ENCODE measurements at places on chromosomes 6 and 20.
A peak's percentile ranks its signal among the peaks of the same experiment; 100 is the strongest.

- DNase-seq: no peak
These were observed 623.9 kb downstream of the KIF16B start for GRCh38 chr20:15949391-15949790.

DNA sequence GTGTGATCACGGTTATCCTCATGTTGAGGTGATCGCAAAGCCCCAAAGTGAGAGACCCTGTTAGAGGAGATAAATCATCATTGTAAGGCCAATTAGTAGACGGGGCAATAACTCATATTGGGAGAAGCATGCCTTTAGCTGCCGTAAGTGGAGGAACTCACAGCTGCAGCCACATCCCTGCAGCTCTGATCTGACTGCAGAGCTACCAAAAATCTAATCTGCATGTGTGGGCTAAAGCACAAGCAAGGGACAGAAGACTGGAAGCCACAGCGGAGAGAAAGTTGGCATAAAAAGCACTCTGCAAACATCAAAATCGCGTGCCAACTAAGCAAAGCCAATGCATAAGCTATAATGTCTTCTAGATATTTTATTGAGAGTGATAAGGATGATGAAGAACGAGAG is 79.8 kb downstream of the TBC1D7 start:
- DNase-seq: no peak

DNA sequence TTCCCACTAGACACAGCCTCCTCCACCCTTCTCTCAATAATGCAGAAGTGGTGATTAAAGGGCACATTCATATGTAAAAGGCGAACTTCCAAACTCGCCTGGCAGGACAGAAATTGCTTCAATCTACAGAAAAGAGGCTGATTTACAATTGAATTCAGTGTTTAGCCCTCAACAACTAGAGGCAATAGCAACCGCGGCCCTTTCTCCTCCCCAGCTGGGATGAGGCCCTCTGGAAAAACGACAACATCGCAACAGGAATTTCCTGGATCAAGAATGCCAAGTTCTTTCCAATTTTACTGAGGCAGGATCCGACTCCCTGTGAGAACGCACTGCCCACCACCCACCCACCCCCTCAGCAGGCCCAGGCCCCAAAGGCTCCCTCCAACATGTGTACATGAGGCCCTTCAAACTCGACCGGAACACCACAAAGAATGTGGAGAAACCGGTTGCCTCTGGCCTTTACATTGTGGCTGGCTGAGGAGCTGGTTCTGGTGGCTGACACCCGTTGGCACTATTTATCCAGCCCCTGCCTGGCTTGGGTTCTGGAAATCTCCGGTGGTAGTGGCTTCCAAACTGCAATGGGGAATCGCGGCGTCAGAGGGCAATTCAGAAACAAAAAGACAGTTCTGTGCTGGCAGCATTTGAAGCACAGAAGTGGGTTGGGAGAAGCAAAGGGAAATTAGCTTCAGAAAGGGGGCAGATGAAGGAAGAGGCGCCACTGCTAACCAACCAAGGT is 36.8 kb downstream of the ZMYND8 start:
- DNase-seq: peak; percentile 67

DNA sequence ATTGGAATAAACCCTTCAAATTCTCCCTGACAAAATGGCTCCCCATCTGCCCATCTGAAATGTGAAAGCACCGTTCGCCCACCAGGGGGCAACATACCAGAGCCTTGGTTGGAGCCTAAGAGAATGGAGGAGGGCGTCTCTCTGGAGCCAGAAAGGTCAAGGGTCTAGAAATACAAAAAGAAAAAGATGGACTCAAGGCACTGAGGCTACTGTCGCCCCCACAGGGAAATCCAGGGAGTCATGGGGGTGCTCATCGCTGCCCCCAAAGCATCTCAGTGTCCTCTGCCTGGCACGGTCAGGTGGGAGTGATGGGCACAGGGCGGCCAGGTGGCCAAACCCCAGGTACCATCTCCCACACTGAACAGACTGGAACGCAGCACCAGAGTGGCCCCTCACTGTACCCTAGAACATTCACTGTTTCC is 136.3 kb downstream of the ZMYND8 start:
- DNase-seq: peak; percentile 4

DNA sequence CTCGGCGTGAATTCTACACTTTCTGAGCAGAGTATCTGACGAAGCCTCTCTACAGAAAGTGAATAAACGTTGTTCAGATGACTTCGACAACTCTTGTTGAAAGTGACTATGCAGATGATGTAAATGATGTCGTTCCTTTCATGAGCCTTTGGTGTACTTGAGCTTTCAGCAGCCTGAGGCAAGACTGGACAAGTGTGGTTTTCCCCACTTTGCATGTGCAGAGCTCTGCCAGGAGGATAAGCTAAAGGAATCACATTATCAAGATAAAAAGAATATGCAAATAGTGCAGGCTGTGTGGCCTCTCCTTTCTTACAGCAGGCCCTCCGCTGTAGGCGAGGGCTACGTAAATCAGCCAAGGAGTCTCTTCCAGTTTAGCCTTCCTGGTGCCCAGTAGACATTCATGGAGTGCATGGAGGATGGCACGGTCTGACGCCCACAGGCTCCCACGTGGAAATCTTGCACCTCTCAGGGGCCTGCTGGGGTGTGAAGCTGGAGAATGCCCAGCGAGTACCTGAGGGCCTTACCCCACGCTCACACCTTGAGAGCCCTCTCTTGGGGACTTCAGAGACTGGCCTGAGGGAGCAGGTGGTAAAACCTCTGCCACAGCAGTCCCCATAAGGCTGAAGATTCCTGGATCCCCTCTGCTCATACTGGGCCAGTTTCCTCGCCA is 54.9 kb downstream of the RPP40 start:
- no peak for DNase-seq

DNA sequence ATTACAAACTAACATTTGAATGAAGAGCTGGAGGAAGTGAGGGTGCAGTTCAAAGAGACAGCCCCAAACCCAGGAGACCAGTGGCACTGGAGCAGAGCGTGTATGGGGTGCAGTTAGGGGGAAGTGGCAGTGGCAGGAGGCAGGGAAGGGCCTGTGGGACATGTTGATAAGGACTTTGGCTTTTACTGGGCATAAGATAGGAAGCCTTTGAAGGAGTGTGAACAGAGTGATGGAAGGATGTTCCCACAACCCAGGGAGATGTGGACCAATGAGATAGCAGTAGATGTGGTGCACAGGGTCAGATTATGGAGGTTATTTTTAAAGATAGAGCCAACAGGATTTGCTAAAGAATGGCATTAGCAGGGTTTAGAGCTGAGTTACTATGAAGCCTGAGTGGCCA is 56.4 kb downstream of the AIG1 start:
- no peak for DNase-seq

GRCh38 chr6:114249522-114249921 is 93.3 kb downstream of the HS3ST5 start:
- DNase-seq: no peak

DNA sequence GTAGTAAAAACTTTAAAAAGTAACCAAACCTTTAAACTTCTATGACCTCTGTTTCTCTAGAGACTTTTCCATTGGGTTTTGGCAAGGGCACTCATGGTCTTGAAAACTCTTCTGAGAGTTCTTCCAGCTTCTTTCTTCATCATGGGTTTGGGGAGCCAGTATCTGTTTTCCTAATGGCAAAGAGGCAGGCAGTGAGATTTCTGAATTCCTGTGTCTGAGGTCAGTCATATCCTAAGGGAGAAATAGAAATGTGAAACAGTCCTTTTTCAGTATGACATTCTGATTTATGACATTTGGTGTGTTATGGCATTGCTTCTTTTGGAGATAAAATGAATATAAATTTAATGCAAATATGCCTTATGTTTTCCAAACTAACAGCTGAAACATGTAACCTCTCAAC is 518.5 kb upstream of the MARCKS start:
- no peak for DNase-seq

GRCh38 chr6:73734832-73735453 is 38.9 kb downstream of the CD109 start:
- no peak for DNase-seq

DNA sequence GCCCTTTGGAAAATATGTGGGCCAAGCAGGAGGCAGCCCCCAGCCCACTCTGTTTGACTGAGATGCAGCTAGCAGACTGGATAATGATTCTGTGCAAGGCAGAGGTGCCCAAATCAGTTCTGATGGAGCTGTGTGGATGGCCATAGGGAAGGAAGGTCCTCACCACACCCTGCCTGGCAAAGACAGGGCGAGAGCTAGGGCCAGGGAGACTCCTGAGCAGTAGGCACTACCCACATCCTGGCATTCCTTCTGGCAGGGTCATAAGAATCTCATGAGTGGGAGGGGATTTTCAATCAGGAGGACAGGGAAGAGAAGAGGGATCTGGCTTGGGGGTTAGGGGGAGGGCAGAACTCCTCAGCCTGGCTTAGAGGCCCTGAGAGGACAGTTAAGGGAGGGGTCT is 18.6 kb upstream of the TREM2 start:
- no peak for DNase-seq

DNA sequence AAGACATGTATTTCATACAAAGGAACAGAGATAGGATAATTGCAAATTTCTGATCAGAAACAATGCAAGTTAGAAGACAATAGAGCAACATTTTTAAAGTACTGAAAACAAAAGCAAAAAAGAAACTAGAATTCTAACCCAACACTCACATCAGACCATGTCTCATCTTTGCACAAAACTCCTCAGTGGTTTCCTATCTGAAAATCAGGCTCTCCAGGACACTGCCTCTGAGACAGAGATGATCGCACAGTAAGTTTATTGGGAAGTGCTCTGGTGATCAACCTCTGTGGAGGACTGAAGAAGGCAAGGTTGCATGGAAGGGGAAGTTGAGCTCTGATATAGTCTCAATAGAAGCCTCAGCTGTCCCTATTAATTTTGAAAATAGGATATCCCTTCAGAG is 2.3 kb upstream of the TTBK1 start:
- no peak for DNase-seq

DNA sequence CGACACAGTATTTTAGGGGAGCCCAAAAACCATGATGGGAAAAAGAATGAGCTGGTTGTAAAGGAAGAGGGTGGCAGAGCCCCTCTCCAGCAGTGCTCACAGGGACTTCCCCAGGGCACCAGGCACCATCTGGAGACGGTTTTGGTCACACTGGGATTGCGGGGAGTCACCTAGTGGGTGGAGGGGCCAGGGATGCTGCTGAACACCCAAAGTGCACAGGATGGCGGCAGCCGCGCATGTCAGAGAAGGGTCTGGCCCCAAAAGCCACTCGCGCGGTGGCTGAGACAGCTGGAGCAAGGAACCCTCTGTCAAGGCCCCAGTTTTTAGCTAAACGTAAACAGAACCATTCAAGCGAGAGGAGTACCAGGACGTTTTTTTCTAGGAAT is 10.8 kb downstream of the CTSZ start:
- DNase-seq: no peak

DNA sequence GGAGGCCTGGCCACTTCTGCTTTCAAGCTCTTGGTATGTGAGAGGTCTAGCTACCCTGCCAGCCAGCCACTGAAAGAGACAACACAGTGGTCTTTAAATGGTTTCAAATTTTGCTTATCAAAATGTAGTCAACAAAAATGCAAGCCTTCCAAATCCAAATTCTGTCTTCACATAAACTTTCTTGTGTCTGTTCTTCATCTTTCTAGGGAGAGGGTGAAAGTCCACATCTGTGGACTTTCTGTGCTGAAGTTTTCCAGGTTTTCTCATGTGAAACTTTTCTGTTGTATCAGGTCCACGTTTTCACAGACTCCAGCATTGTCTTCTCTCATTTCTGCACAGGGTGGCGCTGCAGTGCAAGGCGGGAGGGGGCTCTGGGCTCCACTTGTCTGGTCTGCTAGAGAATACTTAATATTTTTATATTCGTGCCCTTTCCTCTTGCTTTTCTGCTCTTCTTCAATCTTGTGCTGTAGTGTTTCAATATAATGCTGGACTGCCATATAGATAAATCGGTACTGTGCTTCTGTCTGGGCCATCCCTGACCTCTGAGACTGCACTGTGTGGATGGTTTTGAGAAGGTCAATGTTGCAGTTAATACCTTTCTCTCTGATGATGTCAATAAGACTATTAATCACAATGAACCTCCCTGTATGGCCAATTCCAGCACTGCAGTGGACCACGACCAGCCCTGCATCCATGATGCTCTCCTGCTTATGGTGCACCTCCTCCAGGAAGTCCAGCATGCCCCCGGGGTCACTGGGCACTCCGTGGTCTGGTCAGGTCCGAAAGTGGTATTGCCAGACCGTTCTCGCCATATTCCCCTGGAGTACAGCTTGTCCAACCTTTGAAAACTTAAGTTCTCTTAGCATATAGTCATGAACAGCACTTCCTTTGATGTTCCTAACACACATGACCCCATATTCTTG is 161.6 kb upstream of the TNFAIP3 start:
- DNase-seq: no peak

GRCh38 chr20:25013478-25014380 is 21.2 kb upstream of the APMAP start:
- DNase-seq: no peak

DNA sequence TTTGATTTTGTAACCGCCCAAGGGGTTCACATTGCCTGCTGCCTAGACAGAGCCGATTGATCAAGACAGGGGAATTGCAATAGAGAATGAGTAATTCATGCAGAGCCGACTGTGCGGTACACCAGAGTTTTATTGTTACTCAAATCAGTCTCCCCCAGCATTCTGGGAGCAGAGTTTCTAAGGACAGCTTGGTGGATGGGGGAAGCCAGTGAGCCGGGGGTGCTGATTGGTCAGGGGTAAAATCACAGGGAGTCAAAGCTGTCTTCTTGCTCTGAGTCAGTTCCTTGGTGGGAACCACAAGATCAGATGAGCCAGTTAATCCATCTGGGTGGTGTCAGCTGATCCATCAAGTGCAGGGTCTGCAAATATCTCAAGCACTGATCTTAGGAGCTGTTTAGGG is 60.0 kb upstream of the EZR start:
- no peak for DNase-seq

GRCh38 chr6:32685603-32686002 is 19.1 kb upstream of the HLA-DQB1 start:
- no peak for DNase-seq

GRCh38 chr20:19210391-19211155 is 1.9 kb upstream of the SLC24A3 start:
- no peak for DNase-seq

- no peak for DNase-seq
These were observed 6.0 kb downstream of the CNPY3 start for GRCh38 chr6:42935322-42935721.

DNA sequence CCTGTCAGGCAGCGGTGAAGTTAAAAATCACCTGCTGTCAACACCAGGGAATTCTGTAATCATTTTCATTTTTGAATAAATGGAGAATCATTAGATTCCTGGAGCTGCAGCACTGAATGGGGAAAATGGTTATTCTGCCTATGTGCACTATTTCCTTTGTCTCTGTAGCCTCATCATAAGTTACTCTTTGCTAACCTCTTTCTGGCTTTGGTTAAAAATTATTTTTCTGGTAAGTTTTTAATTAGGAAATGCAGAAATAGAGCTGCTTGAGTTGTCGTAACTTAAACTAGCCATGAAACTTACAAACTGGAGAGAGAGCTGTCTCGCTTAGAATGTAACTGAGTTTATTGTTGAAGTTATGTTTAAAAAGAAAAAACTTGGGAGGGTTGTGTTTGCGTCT is 28.8 kb downstream of the ZFAND3 start:
- no peak for DNase-seq

GRCh38 chr6:36375644-36376155 is 11.8 kb downstream of the ETV7 start:
- DNase-seq: no peak

- no peak for DNase-seq
These were observed 37.2 kb downstream of the CNKSR3 start for GRCh38 chr6:154473324-154473723.
